AML-193 (cell line): ENCODE measurements at places on chromosomes 5 and 9.

DNA sequence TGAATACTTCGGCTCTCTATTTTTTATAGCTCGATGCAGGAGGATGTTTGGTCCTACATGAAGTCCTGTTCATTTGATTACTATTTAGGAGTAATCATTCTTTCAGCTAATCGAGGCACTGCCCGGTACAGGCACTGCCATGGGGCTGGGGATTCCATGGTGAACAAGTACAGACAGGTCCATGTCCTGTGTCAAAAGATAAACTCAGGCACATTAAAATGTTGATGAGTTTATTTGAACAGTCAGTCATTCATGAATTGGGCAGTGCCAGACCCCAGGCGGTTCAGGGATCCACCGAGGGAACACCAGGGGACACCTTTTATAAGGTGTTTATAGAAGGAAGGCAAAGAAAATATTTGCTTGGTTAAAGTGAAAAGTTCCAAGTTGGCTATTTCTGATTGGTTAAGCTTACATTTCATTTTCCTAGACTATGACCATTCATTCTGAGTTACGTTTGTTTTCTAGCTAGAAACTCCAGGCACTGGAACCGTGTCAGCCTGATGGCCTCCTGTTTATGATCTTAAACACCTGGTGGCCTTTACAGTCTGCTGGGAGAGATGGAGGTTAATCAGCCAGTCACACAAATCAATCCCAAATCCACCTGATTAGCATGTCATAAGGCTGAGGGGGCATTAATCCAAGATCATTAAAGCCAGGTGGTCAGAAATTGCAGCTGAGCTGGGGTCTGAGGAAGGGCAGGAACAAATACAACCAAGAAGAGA lies 47.0 kb upstream of the TDRD7 start:
- no peak for DNase-seq

- DNase-seq, result no peak
Measured at GRCh38 chr5:138918686-138919085, 43.6 kb upstream of the LRRTM2 start.

DNA sequence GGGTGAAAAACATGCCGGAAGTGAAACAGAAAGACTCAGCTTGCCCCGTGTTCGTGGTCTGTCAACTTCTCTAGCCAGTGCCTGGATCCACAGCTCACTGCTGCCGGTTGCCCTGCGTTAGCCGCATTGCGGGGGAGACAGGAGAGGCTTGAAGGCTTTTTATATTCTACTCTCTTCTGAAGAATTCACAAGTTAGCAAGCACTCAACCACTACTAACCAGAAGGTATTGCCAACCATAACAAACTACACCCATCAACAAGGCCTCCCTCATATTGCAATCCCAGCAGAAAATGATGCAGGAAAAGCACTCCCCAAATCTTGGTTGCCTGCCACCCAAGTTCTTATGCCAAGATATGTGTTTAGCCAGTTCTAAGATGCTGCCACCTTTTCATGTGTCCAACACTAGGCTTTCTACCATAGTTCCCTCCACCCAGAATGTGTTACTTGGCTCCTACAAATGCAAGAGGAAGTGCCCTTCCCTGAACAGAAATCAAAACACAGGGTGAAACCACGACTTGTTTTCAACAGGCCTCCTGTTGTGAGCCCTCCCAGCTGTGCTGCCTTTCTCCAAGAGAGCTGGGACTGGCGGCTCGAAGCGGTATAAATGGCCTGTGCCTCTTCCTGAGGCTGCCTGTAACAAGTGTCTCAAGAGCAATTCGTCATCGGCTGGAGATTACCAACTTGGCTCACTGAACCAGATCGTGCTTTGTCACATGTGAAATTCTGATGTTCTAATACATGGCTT lies 129.0 kb downstream of the SNX18 start:
- DNase-seq, result peak; percentile 79

GRCh38 chr5:137152616-137153015 lies 346.5 kb downstream of the SPOCK1 start:
- no peak for DNase-seq

DNA sequence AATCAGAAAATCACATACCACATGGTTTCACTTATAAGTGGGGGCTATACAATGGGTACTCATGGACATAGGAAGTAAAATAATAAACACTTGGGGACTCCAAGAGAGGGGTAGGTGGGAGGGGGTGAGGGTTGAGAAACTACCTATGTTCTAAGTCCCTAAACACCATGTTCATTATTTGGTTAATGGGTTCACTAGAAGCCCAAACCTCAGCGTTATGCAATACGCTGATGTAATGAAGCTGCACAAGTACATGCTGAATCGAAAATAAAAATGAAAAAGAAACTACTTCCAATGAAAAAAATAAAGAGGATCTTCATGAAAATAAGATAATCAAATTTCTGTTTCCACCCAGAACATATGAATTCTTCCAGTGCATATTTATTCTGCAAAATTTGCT lies 208.5 kb downstream of the TMEM161B start:
- no peak for DNase-seq

DNA sequence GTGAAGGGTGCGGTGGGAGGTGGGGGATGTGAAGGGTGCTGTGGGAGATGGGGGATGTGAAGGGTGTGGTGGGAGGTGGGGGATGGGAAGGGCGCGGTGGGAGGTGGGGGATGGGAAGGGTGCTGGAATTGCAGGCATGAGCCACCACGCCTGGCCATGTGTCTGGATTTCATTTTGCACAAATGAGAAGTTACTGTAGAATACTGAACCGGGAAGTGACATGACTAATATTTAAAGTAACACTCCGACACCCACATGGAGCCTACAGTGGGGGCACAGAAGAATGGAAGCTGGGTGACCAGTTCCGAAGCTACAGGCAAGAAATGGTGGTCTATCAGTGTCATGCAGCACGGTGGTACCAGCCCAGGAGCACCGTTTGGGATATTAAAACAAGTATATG lies 69.9 kb upstream of the SPTLC1 start:
- no peak for DNase-seq

- DNase-seq, result no peak
Measured at GRCh38 chr9:117307701-117308100, 107.2 kb downstream of the ASTN2 start.

DNA sequence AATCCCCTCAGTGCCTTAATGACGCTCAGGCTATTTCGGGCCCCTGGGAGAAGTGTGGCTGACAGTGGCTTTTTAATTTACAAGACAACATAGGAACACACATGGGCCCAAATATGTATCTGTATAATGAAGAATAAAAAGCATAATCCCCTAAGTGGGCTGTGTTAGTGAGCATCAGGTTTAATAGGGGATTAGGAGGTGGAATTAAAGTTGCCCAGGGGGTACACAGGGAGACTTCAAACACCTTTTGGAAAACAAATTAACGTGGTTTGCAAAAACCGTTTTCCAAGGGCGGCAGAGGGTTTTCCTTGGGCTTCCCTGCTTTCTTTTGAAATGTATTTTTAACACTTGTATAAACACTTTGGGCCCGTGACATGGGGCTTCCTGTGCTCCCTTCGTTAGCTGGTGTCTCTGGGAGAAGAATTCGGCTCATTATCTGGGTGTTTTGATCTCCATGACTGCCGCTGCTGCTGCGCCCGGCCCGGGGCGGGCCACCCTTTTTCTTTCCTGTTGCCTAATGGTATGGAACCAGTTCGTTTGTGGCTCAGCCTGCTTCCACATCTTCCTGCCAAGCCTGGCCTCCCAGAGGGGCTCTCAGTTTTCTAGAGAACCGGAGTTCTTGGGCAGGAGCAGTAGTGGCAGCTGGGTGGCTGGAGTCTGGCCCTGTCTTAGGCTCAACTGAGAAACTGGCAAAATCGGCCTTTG lies 173.0 kb downstream of the MACROH2A1 start:
- no peak for DNase-seq

- DNase-seq, result no peak
Measured at GRCh38 chr9:13943176-13943575, 370.8 kb downstream of the NFIB start.

GRCh38 chr5:13359344-13359743 lies 585.1 kb downstream of the DNAH5 start:
- DNase-seq, result no peak

GRCh38 chr9:37965116-37965515 lies 61.2 kb upstream of the SLC25A51 start:
- DNase-seq, result no peak

GRCh38 chr5:157384971-157385709 lies 74.9 kb upstream of the NIPAL4 start:
- no peak for DNase-seq

DNA sequence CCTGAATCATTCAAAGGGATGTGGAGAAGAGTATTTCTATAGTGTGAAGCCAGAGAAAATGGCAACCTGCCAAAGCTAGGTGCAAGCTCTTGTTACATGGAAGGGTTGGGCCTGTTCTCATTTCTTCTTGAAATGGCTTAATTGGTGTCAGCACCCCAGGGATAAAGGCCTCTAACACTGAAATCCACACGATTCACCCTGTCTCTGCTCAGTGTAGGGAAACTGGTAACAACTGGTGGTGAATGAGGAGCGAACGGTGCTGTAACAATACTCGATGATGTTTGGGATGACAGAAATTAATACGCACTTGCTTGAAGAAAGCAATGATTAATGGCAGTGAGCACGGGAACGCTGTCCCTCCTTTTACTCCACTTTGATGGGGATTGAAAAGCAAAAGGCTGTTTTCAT lies 16.2 kb downstream of the PBX3 start:
- DNase-seq, result no peak

- DNase-seq, result no peak
Measured at GRCh38 chr5:81657386-81657785, 93.5 kb downstream of the SSBP2 start.

GRCh38 chr5:135950611-135951010 lies 4.2 kb downstream of the LECT2 start:
- no peak for DNase-seq

DNA sequence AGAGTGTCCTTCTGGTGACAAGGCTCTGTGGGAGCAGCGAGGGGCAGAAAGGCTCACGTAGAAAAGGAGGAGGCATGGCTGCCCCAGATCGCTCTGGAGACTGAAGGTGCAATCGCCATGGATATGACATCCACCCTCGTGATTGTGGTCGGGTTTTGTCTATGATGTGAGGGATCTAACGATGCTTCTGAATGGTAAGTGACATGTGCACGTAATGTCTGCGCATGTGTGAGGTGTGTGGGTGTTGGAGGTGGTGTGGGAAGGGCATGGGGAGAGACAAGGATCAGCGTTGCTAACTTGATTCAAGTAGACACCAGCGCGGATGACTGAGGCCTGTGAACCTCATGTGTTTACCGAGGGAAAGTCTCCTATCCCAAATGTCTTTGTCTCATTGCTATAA lies 20.2 kb downstream of the IRX1 start:
- DNase-seq, result no peak

DNA sequence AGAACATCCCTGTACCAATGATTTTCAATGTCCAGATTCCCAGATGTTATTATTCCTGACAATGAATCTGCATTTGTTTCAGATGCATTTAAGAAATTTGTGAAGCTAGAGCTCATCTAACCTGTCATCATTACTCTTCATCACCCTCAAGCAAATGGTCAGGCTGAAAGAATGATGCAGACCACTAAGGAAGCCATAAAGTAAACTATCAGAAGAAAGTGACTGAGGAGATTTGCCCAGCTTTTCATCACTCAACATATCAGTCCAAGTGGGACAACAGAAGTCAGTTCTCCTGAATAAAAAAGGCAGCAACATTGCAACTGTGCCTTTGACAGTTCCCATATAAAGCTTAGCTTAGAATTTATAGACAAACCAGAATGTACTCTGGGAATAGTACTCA lies 419.9 kb downstream of the PDE4D start:
- no peak for DNase-seq

GRCh38 chr5:53970475-53970874 lies 339.9 kb downstream of the ARL15 start:
- DNase-seq, result no peak

DNA sequence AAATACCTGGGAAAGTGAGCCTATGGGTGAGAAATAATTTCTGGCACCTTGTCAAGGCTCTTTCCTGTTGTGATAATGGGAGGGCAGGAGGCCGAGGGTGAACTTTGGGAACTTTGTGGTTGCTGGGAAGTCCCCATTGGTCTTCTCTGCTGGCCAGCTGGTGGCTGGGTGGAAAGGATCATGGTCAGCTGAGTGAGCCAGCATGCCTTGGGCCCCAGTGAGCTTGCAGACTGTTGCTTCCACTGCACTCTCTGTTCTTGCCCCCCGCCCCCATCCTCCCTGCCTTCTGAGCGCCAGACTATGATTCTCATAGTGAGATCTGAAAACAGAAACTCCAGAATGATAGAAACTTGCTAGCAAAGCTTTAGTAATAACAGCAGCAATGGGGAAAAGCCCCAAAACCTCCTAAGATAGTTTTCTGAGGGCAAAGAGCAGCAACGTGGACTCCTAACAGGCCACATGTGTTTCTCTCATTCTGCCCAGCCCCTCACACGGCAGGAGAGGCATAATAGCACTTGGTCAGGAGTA lies 139.2 kb upstream of the SMARCA2 start:
- no peak for DNase-seq

DNA sequence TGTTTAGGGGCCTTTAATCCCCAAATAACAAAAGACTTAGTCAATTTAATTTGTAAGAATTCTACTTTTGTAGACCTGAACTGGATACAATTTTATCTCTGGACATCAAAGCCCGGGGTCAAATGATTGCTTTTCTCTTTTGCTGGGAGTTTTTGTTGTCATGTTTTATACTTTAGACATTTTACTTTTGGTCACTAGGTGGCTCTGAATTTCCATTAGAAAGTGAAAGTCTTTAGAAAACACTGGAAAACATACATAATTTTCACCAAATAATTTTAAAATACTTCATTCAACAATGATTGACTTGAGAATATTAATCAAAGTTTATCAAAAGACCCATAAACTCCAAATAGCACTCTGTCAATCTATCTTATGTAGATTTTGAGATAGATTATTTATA lies 2.8 kb upstream of the PCA3 start:
- DNase-seq, result no peak

DNA sequence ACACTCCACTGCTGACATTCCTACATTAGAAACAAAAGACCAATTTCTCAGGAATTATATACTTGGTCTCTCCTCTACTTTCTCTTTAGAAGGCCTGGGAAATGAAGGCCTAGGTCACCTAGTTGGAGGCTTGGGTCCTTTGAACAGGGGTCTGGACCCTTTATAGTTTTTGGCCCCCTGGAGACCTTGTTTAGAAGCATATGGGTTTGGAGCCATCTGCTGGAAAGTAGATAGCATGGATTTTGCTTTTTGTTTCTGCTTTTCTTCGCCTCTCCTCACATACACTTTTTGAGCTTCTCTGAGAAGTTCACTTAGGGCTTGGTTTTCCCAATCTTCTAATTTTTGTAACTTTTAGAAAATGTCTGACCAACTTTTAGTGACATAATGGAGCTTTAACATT lies 67.1 kb upstream of the CDK20 start:
- DNase-seq, result no peak

GRCh38 chr5:2569774-2570542 lies 181.5 kb downstream of the IRX2 start:
- DNase-seq, result no peak
